ENCODE measurements at places on chromosomes 5 and 9. TPM values are rescaled to one million over a fixed set of nuclear protein-coding genes. Genes with fewer than 3 reads are reported as not detected.

- no peak for DNase-seq
- H3K4me3 ChIP-seq: no peak overlapping the region
- H3K4me1 ChIP-seq: no peaks in the 10 kb centered on the region
Observed at GRCh38 chr5:88805151-88805784, 77.7 kb downstream of the MEF2C start.

- DNase-seq: no peak
- no peaks in the 10 kb centered on the region for H3K4me1 ChIP-seq
- H3K27me3 ChIP-seq: no peaks in the 10 kb centered on the region
- H3K27ac ChIP-seq: no peak overlapping the region
- no peaks in the 10 kb centered on the region for H3K36me3 ChIP-seq
- H3K4me3 ChIP-seq: no peak overlapping the region
Observed at GRCh38 chr5:88150747-88151146, 117.9 kb downstream of the TMEM161B start.

The MOB3B gene
- 5.7 TPM for total RNA-seq

The HRH2 gene
- total RNA-seq: 0.24 TPM

The IL13 gene
- total RNA-seq: not detected

Data from pancreas (tissue), 10 donors.